Heart right ventricle (tissue), 16 donors: ENCODE measurements at places on chromosomes 1 and 21. TPM values are rescaled to one million over a fixed set of nuclear protein-coding genes. Genes with fewer than 3 reads are reported as not detected.

Gene TSSK3
- 2.6 TPM for total RNA-seq

Gene PTPRC
- total RNA-seq = 6.5 TPM

Gene NBPF26
- 19.7 TPM for total RNA-seq

Gene BMP8B
- total RNA-seq = 0.19 TPM

Gene KRTAP21-2
- not detected for total RNA-seq

Gene LORICRIN
- total RNA-seq = not detected

Gene DHRS3
- total RNA-seq = 74.4 TPM

Gene SPRR2E
- not detected for total RNA-seq

Gene FNDC5
- total RNA-seq = 64.8 TPM

Gene LY9
- 0.42 TPM for total RNA-seq

Gene SEMA4A
- 4.4 TPM for total RNA-seq

Gene MROH9
- not detected for total RNA-seq

Gene MEX3A
- 0.27 TPM for total RNA-seq

Gene LCE3D
- total RNA-seq = not detected

Gene FCRL4
- not detected for total RNA-seq
